Endothelial cell of umbilical vein (primary cell): ENCODE measurements at places on chromosomes 5 and 9.

DNA sequence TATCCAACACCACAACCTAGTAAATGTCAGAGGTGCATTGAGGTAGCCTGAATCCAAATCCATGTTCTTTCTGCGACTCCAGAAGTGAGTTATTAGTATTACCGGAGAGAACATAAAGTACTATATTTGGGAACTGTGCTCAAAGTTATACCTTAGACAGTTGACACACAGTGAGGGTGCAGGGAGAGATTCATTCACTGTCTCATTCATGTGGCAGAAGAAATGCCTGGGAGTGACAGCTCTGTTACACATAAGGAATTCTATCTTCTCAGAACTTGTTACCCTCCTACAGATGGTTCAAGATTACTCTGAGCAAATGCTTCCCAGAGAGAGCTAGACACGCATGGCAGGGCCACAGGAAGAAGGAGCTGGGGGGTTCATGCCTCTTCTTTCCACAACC lies 103.0 kb downstream of the ATP10B start:
- H3K36me3 ChIP-seq: no peaks in the 10 kb centered on the region
- H3K4me3 ChIP-seq: no peak overlapping the region
- H3K4me1 ChIP-seq: no peaks in the 10 kb centered on the region
- DNase-seq: no peak

DNA sequence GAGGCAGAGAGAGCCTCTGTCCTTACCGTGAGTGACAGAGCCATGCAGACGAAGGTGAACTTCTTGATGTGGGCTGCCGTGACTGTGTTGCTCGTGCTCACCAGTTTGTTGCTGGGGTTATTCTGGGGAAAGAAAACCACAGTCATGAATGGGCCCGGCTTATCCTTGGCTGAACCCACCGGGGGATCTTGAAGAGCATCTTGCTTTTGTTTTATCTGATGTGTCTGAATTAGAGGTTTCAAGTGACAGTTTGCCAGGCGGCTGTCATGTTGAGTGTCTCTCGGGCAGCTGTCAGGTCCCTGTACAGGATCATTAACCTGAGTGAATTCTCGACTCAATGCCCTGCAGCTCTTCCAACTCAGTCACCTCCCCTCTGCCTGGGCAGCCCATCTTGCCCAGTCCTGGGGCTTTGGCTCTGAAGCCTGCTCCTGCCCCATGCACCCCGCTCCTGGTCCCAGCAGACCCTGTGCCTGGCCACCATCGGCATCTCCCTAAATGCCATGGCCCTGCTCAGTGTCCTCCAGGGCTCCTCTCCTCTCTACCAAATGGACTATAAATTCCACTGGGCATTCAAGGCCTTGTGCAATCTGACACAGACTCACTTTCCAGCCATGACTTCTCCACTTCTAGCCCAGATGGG lies 77.4 kb downstream of the OTULIN start:
- no peaks in the 10 kb centered on the region for H3K36me3 ChIP-seq
- H3K27me3 ChIP-seq: no peaks in the 10 kb centered on the region
- no peak overlapping the region for H3K4me3 ChIP-seq
- no peak overlapping the region for H3K27ac ChIP-seq
- DNase-seq: no peak

GRCh38 chr5:55231029-55231918 lies 2.1 kb downstream of the CCNO start:
- H3K27me3 ChIP-seq: peaks cover 63% of the 10 kb centered on the region
- peak; percentile 48 for DNase-seq
- no peaks in the 10 kb centered on the region for H3K36me3 ChIP-seq

GRCh38 chr5:139637438-139638089 lies 10.6 kb upstream of the CXXC5 start:
- H3K36me3 ChIP-seq: no peaks in the 10 kb centered on the region
- H3K27me3 ChIP-seq: no peaks in the 10 kb centered on the region
- peak; percentile 55 for DNase-seq

GRCh38 chr9:74666625-74667316 lies 169.6 kb downstream of the RORB start:
- DNase-seq: no peak
- no peak overlapping the region for H3K27ac ChIP-seq
- H3K27me3 ChIP-seq: no peaks in the 10 kb centered on the region
- H3K36me3 ChIP-seq: no peaks in the 10 kb centered on the region
- no peaks in the 10 kb centered on the region for H3K4me1 ChIP-seq

- no peak overlapping the region for H3K4me3 ChIP-seq
- H3K27me3 ChIP-seq: no peaks in the 10 kb centered on the region
- H3K4me1 ChIP-seq: peaks cover 31% of the 10 kb centered on the region
- DNase-seq: peak; percentile 71
- no peaks in the 10 kb centered on the region for H3K36me3 ChIP-seq
- H3K27ac ChIP-seq: no peak overlapping the region
Observed at GRCh38 chr5:158976035-158976434, 123.7 kb downstream of the EBF1 start.

GRCh38 chr5:81010336-81011169 lies 50.4 kb downstream of the RASGRF2 start:
- no peaks in the 10 kb centered on the region for H3K4me1 ChIP-seq
- no peak overlapping the region for H3K27ac ChIP-seq
- no peak for DNase-seq
- H3K36me3 ChIP-seq: no peaks in the 10 kb centered on the region
- no peaks in the 10 kb centered on the region for H3K27me3 ChIP-seq

DNA sequence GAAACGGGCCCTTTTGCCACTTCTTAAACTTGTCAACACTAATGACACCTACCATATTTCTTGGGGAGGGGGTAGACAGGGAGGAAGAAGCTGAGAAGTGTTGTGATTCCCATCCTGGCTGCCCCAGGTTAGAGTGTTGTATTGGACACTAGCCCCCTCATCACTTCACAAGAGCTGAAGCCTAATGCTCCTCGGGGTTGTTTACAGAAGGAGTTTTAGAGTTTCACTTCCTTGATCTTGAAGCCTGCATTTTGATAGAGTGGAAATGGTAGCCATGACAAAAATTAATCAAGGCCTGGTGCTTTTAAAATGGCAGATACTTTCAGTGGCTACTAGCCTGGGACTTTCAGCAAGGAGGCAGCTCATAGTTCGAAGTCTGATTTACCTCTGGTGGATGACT lies 11.0 kb upstream of the FAM120AOS start:
- H3K4me1 ChIP-seq: peaks cover 35% of the 10 kb centered on the region
- no peak overlapping the region for H3K4me3 ChIP-seq
- no peaks in the 10 kb centered on the region for H3K27me3 ChIP-seq
- H3K36me3 ChIP-seq: no peaks in the 10 kb centered on the region
- no peak overlapping the region for H3K27ac ChIP-seq

- no peak for DNase-seq
- no peaks in the 10 kb centered on the region for H3K4me1 ChIP-seq
- no peaks in the 10 kb centered on the region for H3K36me3 ChIP-seq
- H3K27ac ChIP-seq: no peak overlapping the region
- no peak overlapping the region for H3K4me3 ChIP-seq
Observed at GRCh38 chr5:77095189-77095588, 8.1 kb upstream of the ZBED3 start.

- H3K4me1 ChIP-seq: peaks cover 8% of the 10 kb centered on the region
- H3K4me3 ChIP-seq: no peak overlapping the region
- no peaks in the 10 kb centered on the region for H3K36me3 ChIP-seq
Observed at GRCh38 chr9:122158202-122158601, 1.4 kb downstream of the NDUFA8 start.

DNA sequence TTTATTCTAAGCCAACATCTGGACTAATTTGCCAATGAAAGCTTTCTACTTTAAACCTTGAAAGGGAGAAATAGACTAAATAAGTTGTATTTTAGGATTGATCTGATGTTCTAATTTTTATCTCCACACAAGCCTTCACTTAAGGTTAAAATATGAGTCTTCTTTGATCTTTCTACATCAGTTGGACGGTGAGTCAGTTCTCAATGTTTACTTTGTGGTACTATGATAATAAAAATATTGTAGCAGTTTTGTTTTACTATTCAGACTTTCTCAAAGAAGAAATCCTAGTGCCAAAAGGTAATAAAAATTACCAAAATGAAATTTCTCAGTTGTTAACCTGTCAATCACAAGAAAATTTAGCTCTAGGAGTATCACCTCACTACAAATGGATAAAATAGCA lies 203.5 kb upstream of the RGMB start:
- no peaks in the 10 kb centered on the region for H3K36me3 ChIP-seq
- H3K4me3 ChIP-seq: no peak overlapping the region

GRCh38 chr5:120621339-120621738 lies 157.2 kb downstream of the PRR16 start:
- H3K4me3 ChIP-seq: no peak overlapping the region
- H3K27me3 ChIP-seq: no peaks in the 10 kb centered on the region
- no peak overlapping the region for H3K27ac ChIP-seq
- no peaks in the 10 kb centered on the region for H3K4me1 ChIP-seq

DNA sequence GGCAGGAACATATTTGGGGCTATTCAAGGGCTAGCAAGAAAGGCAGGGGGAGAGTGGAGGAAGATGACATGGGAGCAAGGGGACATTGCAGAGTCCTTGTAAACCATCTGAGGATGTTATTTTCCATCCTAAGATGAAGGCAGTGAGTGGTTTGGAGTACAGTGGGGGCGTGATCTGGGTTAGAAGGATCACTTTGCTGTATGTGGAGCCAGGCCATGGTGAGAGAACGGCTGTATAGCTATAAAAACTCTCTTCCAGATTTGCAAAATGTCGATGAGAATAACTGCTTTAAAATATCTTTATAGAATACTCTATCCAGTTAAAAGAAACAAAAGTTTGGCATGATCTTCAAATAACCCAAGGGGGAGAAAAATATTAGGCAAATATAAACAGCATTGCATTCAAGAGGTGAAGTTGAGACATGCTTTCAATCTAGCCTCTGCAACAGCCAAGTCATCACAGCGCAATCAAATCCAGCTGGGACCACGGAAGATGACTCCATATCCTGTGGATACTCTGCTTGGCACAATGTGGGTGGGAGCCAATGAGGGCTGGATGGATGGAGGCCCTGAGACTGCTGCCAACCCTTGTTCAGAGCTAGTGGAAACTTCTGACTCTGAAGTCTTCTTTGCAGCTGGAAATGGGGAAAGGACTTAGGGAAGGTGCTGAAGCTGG lies 111.5 kb upstream of the BASP1 start:
- no peak overlapping the region for H3K4me3 ChIP-seq
- no peaks in the 10 kb centered on the region for H3K27me3 ChIP-seq
- DNase-seq: peak; percentile 82
- no peaks in the 10 kb centered on the region for H3K36me3 ChIP-seq
- peak overlapping the region; percentile 27 for H3K27ac ChIP-seq

GRCh38 chr5:6347673-6348072 lies 30.7 kb downstream of the MED10 start:
- H3K27ac ChIP-seq: no peak overlapping the region
- no peaks in the 10 kb centered on the region for H3K36me3 ChIP-seq
- DNase-seq: no peak
- H3K4me3 ChIP-seq: no peak overlapping the region

GRCh38 chr9:97510797-97511654 lies 9.6 kb downstream of the TMOD1 start:
- no peaks in the 10 kb centered on the region for H3K36me3 ChIP-seq
- H3K4me3 ChIP-seq: no peak overlapping the region
- H3K27ac ChIP-seq: peak overlapping the region; percentile 49
- DNase-seq: peak; percentile 94
- peaks cover 10% of the 10 kb centered on the region for H3K27me3 ChIP-seq

DNA sequence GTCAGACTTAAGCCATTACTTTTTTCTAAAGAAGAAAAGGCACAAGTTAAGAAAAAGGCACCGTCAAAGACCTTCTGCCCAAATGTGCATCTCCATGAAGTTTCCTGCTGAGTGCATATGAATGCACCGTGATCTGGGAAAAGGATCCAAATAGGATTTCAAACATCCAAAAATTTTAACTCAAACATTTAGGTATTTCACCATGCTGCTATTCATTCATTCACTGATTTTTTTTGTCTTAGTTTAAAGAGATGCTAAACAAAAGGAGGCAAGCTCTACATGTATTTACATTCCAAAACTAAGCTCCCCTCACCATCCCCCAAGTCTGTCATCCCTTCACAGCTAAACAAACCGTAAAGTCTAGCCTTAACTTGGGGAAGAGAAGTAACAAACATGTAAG lies 291.9 kb downstream of the ARL15 start:
- no peak for DNase-seq
- H3K27ac ChIP-seq: no peak overlapping the region
- no peak overlapping the region for H3K4me3 ChIP-seq
- no peaks in the 10 kb centered on the region for H3K27me3 ChIP-seq

GRCh38 chr9:109182940-109183798 lies 16.1 kb upstream of the FRRS1L start:
- DNase-seq: peak; percentile 29
- no peaks in the 10 kb centered on the region for H3K4me1 ChIP-seq
- no peak overlapping the region for H3K27ac ChIP-seq
- H3K36me3 ChIP-seq: no peaks in the 10 kb centered on the region

DNA sequence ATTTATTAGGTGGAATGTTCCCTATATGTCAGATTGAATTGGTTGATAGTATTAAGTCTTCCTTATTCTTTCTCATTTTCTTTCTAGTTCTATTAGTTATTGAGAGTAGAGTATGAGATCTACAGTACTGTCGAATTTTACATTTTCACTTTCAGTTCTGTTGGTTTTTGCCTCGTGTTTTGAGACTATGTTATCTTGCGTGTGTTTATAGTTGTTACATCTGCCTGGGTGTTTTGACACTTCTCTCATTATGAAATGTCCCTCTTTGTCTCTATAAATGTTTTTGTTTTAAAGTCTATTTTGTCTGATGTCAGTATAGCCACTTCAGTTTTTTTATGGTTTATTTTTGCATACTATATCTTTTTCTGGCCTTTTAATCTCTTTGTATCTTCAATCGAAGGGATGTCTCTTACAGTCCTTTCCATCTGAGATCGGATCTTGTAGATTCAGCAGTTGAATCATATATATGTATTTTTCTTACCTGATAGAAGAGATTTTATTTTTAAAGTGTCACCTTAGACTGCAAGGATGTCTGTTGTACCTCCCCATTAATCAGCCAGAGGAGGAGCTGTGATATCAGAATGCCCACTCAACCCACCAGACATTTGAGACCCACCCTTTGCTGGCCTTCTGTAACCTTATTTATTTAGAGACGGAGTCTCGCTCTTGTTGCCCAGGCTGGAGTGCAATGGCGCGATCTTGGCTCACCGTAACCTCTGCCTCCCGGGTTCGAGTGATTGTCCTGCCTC lies 20.7 kb downstream of the EHMT1 start:
- peaks cover 8% of the 10 kb centered on the region for H3K36me3 ChIP-seq
- no peak overlapping the region for H3K27ac ChIP-seq
- H3K4me1 ChIP-seq: no peaks in the 10 kb centered on the region
- no peaks in the 10 kb centered on the region for H3K27me3 ChIP-seq

GRCh38 chr9:12464910-12465512 lies 228.2 kb upstream of the TYRP1 start:
- H3K4me3 ChIP-seq: no peak overlapping the region
- no peaks in the 10 kb centered on the region for H3K4me1 ChIP-seq

DNA sequence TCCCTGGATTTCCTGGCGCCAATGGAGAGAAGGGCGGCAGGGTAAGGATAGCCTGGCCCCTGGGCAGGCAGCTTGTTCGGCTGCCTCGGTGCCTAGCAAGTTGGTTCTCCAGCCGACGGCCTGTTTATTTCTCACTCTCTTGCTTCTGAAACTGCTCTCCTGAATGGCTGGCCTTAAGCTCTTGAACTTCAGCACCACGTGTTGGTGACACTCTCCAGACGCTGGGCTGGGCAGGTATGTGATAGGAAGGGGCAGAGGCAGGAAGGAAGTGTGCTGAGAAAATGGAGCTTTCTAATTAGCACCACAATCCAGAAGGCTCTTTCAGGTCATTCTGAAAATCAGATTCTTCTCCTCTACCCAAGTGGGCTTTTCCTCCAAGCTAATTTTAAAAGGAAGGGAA lies 91.4 kb upstream of the FCN2 start:
- peaks cover 14% of the 10 kb centered on the region for H3K36me3 ChIP-seq
- H3K27me3 ChIP-seq: no peaks in the 10 kb centered on the region
- no peak overlapping the region for H3K4me3 ChIP-seq

- no peaks in the 10 kb centered on the region for H3K36me3 ChIP-seq
- H3K4me1 ChIP-seq: no peaks in the 10 kb centered on the region
- no peak overlapping the region for H3K4me3 ChIP-seq
- no peak overlapping the region for H3K27ac ChIP-seq
- DNase-seq: no peak
Observed at GRCh38 chr5:168020542-168021294, 270.7 kb upstream of the WWC1 start.
